ENCODE measurements at places on chromosomes 4 and X.

- no peak for DNase-seq
These were observed 676.3 kb upstream of the BOD1L1 start for GRCh38 chr4:14303856-14304255.

DNA sequence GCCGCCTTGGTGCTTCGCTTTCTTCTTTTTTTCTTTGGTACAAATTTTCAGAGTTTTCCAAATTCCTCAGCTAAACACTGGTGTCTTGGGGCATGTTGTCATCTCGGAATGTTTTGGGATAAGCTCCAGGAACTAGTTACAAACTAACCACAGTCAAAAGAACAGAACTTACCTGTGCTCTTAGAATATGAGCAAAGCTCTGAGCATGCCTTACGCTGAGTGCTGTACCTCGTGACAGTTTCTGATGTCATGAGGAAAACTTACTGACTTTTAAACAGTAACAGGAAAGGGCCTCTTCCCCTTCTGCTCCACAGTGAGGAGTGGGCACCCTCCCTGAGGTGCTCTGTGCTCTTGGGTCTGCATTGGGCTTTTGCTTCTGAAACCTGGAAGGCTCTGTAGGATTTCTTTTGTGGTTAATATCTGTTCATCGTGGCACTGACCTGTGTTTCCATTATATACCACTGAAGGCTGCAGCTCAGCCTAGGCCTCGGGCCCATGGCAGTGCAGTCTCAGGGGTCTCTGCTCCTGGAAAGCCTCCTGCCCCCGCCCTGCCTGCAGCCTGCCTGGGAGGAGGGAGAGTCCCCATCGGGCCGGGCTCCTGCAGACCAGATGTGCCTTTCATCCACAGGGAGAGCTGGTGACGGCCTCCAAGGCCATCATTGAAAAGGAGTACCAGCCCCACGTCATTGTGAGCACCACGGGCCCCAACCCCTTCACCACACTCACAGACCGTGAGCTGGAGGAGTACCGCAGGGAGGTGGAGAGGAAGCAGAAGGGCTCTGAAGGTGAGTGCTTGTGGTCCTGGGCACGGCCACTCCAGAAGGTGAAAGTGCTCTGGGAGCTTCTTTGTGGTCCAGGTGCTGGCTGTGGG is 48.7 kb downstream of the NOP14 start:
- no peak for DNase-seq

- DNase-seq: no peak
These were observed 529.4 kb upstream of the ACTRT1 start for GRCh38 chrX:128581615-128582014.

DNA sequence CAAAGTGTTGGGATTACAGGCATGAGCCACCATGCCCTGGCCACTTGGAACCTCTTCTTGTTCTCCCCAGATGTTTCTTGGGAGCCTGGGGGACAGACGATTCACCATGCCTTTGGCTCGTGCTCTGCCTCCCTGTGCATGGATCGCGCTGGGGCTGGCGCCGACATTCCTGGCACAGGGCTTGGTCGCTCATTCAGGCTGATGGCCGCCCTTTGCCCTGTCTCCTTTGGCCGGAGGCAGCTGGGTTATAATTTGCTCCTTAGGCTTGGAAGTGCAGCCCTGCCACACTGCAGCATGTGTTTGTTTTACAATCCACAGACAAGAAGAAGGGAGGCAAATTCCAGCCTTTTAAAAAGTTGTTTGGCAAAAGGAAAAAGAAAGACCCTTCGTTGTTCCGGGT is 115.3 kb downstream of the AASDH start:
- DNase-seq: no peak

GRCh38 chrX:154369449-154370299 is 4.8 kb downstream of the FLNA start:
- DNase-seq: peak; percentile 81

GRCh38 chrX:14015294-14015693 is 14.4 kb downstream of the GEMIN8 start:
- no peak for DNase-seq

DNA sequence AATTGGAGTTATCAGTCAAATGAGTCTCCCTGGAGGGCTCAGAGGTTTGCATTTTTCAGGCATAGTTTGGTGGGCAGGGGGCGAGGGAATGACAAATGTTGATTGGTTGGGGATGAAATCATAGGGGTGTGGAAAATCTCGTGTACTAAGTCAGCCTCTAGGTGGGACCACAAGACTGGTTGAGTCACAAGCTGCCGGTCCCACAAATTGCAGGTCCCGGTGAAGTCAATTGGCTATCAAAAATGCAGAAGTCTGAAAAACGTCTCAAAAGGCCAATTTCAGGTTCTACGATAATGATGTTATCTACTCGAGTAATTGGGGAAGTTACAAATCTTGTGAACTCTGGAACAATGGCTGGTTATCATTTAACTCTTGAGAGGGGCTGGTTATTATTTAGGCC is 98.8 kb upstream of the DHX15 start:
- DNase-seq: no peak

- no peak for DNase-seq
These were observed 35.6 kb upstream of the STX18 start for GRCh38 chr4:4577359-4577875.

- no peak for DNase-seq
These were observed 80.1 kb downstream of the PJA1 start for GRCh38 chrX:69085151-69085550.

- no peak for DNase-seq
These were observed 37.7 kb downstream of the ADAMTS3 start for GRCh38 chr4:72531322-72531721.

DNA sequence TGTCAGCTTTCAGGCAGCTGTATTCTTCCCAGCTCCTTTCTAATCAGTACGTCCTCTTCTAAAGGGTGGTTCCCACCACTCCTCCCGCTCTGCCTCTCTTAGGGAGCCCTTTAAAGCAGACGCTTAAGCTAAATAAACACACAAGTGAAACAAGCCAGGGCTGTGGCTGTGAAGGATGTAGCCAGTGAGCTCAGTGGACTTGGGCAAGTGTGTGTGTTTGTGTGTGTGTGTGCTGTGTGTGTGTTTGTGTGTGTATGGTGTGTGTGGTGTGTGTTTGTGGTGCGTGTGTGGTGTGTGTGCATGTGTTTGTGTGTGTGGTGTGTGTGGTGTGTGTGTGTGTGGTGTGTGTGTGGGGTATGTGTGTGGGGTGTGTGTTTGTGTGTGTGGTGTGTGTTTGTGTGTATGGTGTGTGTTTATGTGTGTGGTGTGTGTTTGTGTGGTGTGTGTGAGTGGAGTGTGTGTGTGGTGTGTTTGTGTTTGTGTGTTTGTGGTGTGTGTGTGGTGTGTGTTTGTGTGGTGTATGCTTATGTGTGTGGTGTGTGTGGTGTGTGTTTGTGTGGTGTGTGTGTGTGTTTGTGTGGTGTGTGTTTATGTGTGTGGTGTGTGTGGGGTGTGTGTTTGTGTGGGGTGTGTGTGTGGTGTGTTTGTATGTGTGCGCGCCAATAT is 283.3 kb downstream of the PTTG2 start:
- no peak for DNase-seq

DNA sequence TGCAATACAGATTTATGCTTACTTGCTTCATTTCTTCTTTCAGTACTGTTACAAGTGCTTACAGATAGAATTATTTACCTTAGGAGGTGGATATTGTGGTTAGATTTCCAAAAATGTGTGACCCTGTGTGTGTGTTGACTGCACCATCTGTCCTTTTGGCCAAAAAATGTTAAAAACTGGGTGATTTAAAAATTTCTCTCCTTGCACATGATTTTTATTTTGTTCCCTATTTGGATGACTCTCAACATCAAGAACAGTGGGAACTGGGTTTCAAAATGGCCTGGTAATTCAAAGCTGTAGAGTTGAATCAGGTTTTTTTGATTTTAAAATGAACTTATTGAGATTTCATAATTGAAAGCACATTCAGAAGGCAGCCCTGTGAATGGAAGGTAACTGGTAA is 1132.9 kb downstream of the RAPGEF2 start:
- no peak for DNase-seq

GRCh38 chrX:69951753-69952152 is 98.0 kb downstream of the AWAT2 start:
- no peak for DNase-seq

DNA sequence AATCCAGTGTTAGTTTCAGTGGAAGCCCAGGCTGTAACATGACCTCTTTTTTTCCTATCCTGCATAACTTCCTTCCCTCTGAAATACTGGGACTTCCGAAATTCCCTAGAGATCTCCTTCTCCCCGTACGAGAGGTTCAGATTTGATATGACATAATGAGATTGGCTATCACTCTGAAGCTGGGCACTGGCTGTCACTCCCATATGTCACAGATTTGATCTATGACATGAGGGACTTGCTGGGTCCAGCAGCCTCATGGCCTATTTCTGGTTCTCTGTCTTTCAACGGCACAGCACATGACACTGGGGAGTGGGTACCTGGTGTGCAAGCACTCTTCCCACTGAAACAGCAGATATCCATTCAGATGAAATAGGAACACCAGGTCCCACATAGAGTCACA is 36.7 kb downstream of the PF4 start:
- no peak for DNase-seq

DNA sequence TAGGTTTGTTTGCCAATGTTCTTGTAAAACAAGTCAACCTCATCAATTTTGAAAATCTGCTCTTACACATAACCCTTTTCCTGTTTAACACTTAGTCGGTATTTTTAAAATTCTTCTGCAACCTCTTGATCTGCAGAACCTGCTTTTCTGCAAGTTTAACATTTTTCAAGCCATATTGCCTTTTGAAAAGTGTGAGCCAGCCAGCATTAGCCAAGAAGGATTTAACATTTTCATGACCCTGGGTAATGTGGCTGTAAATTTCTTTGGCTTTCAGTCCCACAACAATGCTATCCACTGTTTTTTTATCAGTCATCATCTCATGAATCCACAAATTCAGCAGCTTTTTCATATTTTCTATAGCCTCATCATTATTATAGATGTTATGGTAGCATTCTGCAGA is 956.5 kb downstream of the FAT4 start:
- DNase-seq: no peak

GRCh38 chr4:19544446-19545125 is 707.1 kb upstream of the SLIT2 start:
- no peak for DNase-seq

DNA sequence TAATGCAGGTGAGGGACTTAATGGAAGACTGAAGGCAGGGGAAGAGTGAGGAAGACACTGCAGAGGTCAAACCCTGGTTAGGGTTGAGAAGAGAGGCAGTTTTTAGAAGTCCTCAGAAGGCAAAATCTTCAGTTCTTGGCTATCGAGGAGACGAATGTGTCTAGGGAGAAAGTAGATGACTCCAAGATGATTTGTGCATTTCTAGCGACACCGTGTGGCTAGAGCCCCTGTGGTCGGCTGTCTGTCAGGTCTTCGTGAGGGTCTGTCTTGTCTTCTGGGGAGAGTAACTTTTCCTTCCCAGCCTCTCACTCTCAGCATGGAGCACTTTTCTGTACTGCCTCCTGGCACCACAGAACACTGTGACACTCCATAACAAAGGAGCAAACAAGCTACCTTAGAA is 458.1 kb downstream of the STIM2 start:
- no peak for DNase-seq

DNA sequence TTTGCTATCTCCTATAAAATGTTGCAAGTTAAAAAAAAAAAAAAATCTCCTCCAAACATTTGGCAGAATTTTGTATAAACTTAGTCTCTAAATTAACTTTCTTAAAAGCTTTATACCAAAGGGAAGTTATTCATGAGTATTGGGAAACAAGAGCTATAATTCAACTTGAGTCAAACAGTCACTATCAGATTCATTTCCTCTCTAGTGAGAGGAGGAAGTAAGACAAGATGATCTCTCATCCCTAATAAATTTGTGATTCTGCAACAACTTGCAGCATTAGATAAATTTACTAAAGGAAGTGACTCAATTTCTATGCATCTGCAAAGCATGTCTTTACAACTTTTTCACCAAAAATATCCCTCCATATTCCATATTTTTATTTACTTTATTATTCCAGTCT is 135.4 kb upstream of the GNPDA2 start:
- no peak for DNase-seq

DNA sequence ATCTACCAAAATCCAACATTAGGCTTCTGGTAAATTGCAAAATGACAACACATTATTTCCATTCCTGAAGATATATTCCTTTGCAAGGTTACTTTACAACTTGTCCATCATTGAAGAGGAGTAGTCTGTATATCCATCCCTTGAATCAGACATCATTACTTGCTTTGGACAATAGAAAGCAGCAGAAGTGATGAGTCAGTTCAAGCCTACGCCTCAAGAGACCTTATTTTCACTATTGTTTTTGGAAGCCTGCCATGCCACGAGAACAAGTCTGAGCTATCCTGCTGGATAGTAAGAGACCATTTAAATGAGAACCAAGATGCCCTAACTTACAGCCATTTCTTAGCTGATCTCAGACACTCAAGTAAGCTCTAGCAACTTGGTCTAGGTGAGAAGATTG is 246.0 kb upstream of the HHIP start:
- no peak for DNase-seq

GRCh38 chrX:15680401-15680800 is 15.8 kb upstream of the CLTRN start:
- no peak for DNase-seq

- no peak for DNase-seq
These were observed 8.3 kb downstream of the BEX3 start for GRCh38 chrX:103384672-103385071.

Measured in CD8-positive, alpha-beta T cell (primary cell).